DMS 273 treated with DMSO at 0.1 percent for 48 hours (cell line): ENCODE measurements at places on chromosomes 3 and 15.
A peak's percentile ranks its signal among the peaks of the same experiment; 100 is the strongest.

DNA sequence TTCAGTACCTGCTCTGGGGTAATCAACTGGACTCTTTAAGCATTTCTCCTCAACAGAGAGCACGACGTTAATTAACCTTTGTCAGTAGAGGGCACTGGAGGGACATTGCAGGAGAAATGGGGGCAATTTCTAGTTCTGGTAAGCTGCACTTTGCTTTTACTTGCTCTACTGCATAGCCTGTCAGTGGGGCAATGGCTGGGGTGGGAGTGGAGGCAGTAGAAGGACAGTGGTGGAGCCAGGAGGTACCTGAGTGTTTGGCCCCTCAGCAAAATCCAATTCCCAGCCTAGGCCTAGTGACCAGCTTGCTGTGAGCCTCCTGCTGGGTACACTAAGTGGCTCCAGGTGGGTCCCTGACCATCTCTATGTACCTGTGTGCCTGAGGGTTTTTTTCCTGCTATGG is 18.3 kb upstream of the MED12L start:
- DNase-seq, result no peak

DNA sequence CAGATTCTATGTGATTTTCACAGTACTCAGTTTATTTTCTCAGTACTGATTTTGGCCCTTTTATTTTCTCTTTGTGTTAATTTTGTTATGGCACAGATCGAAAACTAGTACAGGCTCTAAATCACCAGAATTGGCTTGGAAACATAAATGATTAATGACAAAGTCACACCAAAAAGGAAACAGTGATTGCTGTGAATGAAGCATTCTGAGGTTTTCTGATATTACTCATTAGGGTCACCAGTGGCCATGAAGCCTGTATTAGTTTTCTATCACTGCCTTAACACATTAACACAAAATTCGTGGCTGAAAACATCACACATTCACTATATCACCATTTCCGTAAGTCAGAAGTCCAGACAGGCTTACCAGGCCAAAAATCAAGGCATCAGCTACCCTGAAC is 343.0 kb upstream of the THRB start:
- DNase-seq, result no peak

- no peak for DNase-seq
These were observed 27.1 kb upstream of the SEMA3F start for GRCh38 chr3:50128001-50128400.

- no peak for DNase-seq
These were observed 201.0 kb upstream of the UBE2E2 start for GRCh38 chr3:23002151-23002550.

- DNase-seq, result no peak
These were observed 65.8 kb downstream of the CHST2 start for GRCh38 chr3:143185401-143185800.

DNA sequence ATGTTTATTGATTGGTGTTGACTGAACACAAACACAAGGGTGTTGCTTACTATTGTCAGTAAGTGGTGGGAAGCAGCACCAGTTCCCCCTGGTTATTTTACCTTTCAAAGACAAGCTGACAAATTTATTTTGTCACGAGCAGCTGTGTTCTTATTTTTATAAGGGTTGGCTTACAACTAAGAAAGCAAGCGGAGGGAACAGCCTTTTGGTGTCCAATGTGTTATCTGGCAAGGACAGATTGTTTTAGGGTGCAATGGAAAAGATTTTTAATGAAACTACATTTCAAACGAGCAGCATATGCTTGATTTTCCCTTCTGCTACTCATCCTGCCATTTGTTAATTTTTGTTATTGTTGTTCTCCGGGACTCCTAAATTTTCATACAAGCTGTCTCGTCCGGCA is 920.6 kb upstream of the CFAP20DC start:
- DNase-seq, result no peak

DNA sequence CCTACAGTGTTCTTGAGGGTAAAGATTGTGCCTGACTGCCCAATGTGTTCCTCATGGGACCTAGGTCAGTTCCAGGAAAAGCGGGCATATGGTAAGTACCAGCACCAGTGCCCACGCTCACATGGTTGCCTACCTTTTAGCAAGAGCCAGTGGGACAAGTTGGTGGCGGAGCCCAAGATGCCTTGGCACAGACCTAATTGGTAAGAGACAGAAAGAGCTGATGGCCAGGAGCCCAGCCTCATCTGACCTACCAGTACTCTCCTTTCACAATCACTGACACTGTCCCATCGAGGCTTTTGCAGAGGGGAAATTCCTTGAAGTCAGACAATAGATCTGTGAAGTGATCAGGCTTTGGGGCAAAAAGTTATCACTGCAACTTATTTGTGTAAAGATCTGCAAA is 98.4 kb upstream of the BCL6 start:
- DNase-seq, result no peak

- DNase-seq, result no peak
These were observed 157.7 kb downstream of the PDE8A start for GRCh38 chr15:85139391-85139790.

- DNase-seq, result no peak
These were observed 479.4 kb downstream of the NTRK3 start for GRCh38 chr15:87777054-87777561.

DNA sequence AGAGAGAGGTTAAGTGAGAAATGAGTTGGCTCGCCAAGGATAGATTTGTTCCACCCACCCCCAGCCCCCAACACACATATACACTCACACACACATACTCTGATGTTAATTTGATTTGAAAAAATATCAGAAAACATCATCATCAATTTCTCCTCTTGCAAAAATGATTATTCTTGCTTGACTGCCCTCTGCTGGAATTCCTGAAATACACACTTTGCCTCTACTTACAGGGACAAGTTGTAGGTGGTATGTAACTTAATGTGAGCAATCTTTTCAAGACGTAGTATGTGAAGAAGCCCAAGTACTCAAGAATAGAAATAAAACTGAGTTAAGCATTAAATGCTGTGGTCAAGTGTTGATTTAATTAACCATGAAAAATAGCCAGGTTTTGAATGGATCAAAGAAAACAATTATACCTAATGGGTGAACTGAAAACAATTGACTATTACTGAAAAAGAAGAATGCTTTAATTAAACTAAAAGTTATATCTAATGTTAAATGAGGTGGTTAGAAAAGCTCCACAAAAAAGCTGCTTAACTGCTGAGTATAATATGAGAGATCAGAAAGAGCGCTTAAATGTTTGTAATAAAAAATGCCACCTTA is 46.6 kb upstream of the MDFIC2 start:
- no peak for DNase-seq

DNA sequence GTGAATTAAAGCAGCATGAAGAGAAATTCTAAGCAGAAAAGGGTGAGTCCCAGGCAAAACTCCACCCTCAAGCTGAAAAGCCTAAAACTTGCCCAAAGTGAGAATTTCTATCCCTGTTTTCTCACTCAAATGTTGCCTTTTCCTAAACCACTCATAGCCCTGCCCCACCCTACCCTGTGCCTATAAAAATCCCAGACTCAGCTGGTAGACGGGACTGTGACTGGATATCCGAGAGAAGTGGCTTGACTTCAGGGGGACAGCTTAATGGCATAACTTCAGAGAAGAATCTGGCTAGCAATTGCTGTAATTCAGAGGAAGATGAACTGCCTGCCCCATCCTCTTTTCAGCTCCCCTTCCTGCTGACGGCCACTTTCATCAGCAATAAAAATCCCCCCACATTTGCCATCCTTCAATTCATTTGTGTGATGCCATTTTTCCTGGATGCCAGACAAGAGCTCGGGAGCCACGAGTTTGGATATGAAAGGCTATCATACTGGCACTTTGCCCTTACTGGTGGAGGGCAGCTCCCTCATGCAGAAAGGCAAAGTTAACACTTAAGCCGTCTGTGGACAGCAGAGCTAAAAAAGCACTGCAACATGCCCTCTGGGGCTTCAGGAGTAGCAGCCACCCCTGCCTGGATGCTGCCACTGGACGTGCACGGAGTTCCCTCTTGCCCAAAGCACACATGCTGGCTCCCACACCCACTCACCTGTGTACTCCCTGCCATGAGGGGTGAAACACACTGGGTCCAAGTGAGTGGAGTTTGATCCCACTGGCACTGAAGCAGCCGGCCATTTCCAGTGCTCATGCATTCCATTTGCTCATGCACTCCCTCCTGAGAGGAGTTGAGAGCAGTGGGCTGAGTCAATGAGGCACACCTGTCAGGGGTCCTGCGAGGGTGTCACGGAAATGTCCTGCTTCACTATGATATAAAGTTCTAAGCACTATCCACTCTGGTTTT is 670.6 kb downstream of the PLOD2 start:
- no peak for DNase-seq

GRCh38 chr3:124584552-124585391 is 145.5 kb upstream of the UMPS start:
- peak; percentile 26 for DNase-seq

DNA sequence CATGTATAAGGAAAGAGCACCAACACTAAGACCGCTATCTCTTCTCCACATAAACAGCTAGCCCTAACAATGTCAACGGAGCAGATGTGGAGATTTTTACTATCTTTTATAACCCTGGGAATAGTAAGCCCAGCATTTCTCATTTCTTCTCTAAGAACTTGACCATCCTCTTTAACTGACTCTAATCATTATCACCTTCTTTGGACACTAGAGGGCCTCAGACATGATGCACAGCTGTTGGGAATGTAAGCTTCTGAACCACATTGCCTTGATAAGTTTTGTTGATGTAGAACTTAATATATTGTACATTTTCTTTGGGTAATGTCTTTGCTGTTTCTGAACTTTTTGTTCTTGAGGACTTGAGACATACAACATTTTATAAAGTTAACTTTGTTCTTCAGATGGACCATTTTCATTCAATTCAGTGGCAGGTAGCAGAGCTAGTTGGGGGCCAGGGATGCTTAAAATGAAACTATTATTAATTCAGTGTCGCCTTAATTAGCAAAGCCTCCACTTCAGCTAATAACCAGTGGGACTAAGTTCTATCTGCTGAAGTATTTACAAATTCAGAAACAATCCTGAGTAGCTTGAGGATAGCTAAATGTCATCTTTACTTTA is 9.6 kb upstream of the TAGLN3 start:
- peak; percentile 60 for DNase-seq

- DNase-seq, result no peak
These were observed 155.0 kb downstream of the RSRC1 start for GRCh38 chr3:158264894-158265293.

DNA sequence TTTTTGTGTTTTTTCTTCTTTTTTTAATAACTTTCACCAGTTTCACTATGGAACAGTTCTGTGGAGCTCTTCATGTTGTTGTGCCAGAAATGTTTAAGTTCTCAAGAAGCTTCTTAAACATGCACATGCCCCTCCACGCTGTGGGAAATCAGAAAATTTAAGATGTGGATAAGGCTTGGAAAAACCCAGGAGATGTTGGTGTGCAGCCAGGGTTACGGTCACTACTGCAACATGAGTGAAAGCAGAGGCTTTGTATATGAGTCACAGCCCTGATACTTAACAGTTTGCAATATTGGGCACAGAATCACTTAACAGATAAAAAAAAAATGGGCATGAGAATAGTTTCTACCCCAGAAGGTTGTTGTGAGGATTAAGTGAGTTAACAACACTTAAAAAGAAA is 399.9 kb downstream of the LRTM1 start:
- no peak for DNase-seq

- no peak for DNase-seq
These were observed 62.4 kb downstream of the LEKR1 start for GRCh38 chr3:156888576-156888975.

DNA sequence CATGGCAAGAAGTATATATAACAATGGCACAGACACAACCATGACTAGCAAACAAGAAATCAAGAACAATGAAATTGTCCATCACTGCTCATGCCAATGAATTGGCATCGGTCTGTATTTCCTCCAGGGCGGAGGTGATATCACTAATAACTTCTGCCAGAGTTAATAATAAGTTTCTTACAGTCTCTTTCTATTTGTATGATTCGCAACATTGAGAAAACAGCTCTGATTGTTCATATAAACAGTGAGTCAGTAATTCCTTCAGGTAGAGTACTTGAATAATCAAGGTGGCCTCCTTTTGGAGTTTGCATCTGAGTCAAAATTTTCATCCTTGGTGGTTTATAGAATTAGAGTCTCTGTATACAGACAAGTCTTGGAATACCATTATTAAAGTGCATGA is 8.3 kb upstream of the SPICE1 start:
- DNase-seq, result no peak

GRCh38 chr3:25724948-25725645 is 58.1 kb downstream of the NGLY1 start:
- no peak for DNase-seq

GRCh38 chr3:18224426-18224825 is 200.7 kb downstream of the SATB1 start:
- no peak for DNase-seq

GRCh38 chr3:173395412-173396181 is 1.9 kb upstream of the NLGN1 start:
- peak; percentile 76 for DNase-seq

- DNase-seq, result no peak
These were observed 190.3 kb upstream of the CDIN1 start for GRCh38 chr15:36389107-36389506.
